ENCODE measurements at places on chromosomes 11 and 22. TPM values are rescaled to one million over a fixed set of nuclear protein-coding genes. Genes with fewer than 3 reads are reported as not detected.

Gene CCDC73
- total RNA-seq = not detected

Gene RAB3IL1
- total RNA-seq = 14.9 TPM

Gene GRM5
- total RNA-seq = 0.01 TPM

Gene CPT1B
- 16.1 TPM for total RNA-seq

Gene MMP12
- total RNA-seq = 0.06 TPM

Data from A549 treated with CORT108297 at 1 μM for 4 hours (cell line).